HCT116 (cell line): ENCODE measurements at places on chromosomes 12 and 14. TPM values are rescaled to one million over a fixed set of nuclear protein-coding genes. Genes with fewer than 3 reads are reported as not detected.
A peak's percentile ranks its signal among the peaks of the same experiment; 100 is the strongest.

Gene CBLN3
- total RNA-seq, result 2.0 TPM

DNA sequence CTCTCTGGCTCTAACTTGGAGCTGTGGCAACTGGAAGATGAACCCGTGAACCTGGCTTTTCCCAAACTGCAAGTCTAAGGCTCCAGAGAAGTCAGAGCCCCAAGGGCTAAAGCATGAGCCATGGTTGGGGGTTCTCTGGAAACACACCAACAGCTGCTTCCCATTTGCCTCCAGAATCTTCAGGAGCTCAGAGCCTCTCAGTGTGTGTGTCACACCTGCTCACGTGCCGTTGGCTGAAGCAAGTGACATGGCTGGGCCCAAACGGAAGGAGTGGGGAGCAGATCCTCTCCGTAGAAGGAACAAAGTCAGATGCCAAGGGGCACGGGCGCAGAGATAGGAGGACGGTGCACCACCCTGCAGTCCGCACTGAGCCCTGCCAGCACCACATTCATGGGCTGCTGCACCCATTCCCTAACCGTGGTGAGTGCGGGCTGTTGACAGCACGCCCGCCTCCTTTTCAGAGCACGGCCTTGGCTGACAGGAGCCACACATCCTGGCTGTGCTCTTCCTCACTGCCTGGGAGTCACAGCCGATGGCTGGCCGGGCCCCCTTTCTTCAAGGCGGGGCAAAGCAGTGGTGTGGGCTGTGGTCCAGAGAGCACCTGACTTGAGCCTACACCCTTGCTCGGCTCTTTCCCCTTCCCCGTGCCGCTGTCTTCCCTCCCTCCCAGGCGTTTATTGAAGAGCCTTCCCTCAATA is 16.6 kb upstream of the TRAF3 start:
- no peak overlapping the region for H3K27ac ChIP-seq
- H3K27me3 ChIP-seq, result no peaks in the 10 kb centered on the region
- H3K4me1 ChIP-seq, result no peaks in the 10 kb centered on the region

- no peak overlapping the region for H3K4me3 ChIP-seq
- no peaks in the 10 kb centered on the region for H3K4me1 ChIP-seq
- H3K27ac ChIP-seq, result no peak overlapping the region
- no peaks in the 10 kb centered on the region for H3K27me3 ChIP-seq
Observed at GRCh38 chr12:49800421-49801140, 27.6 kb downstream of the NCKAP5L start.

Gene RERGL
- not detected for total RNA-seq

- H3K4me1 ChIP-seq, result no peaks in the 10 kb centered on the region
- no peaks in the 10 kb centered on the region for H3K36me3 ChIP-seq
- no peak overlapping the region for H3K4me3 ChIP-seq
Observed at GRCh38 chr14:26636561-26636960, 38.7 kb upstream of the NOVA1 start.

GRCh38 chr14:75317148-75317547 is 38.5 kb downstream of the FOS start:
- no peaks in the 10 kb centered on the region for H3K4me1 ChIP-seq
- H3K27ac ChIP-seq, result no peak overlapping the region
- H3K27me3 ChIP-seq, result peaks cover 6% of the 10 kb centered on the region
- no peak for DNase-seq

Gene HOXC6
- total RNA-seq, result 3.1 TPM

DNA sequence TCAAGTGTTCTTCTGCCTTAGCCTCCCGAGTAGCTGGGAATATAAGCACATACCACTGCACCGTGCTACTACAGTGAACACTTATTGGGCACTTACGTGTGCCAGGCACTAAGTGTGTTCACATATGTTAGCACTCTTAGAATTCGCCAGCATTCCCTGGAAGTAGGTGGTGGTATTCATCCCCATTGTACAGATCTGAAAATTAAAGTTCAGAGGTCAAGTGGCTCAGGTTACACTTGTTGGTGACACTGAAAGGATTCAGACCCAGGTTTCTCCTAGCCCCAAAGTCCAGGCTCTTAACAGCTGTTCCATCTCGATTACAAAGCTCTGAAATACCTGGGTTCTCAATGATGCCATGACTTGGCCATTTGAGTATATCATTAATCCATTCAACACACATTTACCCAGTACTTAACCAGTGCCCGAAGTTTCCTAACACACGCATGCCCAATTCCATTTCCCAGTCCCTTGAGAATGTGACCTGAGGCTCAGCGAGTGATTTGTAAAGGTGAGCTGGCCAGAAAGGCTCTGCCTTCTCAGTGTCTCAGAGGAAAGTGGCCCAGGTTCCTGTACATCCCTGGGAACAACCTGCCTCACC is 4.8 kb downstream of the MVK start:
- peaks cover 11% of the 10 kb centered on the region for H3K4me1 ChIP-seq
- H3K27ac ChIP-seq, result no peak overlapping the region
- peaks cover 9% of the 10 kb centered on the region; the same call in 1 of the 2 replicates for H3K36me3 ChIP-seq
- no peaks in the 10 kb centered on the region for H3K27me3 ChIP-seq

Gene IL31
- not detected for total RNA-seq

DNA sequence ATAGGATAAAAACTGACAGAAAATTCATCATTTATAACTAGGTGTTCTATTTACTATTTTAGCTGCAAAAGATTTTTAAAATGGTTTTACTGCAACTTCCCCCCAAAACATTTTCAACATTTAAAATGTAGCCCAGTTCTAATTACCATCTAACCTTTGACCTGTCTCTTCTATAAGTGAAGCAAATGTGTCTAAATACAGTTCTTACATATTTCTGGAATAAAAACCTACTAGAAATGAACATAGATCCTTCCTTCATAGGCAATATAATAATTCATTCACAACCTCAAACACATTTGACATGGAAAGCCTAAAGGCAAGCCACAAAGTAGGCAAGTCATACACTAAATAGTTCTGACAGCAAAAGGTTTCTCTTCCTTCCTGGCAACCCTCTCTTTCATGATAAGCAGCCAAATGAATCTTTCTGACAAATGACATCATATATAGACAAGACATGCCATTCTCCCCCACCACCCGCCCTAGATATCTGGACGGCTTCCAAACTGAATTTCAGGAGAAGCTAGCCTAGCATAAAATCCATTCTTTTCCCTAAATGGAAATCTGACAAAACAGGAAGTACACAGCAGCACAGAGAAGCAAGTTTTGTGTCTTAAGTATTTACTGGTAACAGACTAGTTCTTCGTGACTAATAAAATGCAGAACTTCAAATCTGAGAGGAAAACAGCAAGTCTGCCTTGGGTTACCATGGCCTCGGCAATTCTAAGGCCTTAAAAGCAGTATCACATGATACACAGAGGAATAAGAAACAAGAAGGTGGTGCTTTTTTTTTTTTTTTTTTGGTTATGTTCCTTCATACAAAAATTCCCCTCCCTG is 17.2 kb upstream of the ARID4A start:
- H3K27me3 ChIP-seq, result no peaks in the 10 kb centered on the region
- no peaks in the 10 kb centered on the region for H3K4me1 ChIP-seq
- peaks cover 37% of the 10 kb centered on the region for H3K36me3 ChIP-seq
- no peak overlapping the region for H3K27ac ChIP-seq
- DNase-seq, result no peak

Gene REP15
- total RNA-seq, result 0.86 TPM

Gene HNF1A
- total RNA-seq, result not detected

DNA sequence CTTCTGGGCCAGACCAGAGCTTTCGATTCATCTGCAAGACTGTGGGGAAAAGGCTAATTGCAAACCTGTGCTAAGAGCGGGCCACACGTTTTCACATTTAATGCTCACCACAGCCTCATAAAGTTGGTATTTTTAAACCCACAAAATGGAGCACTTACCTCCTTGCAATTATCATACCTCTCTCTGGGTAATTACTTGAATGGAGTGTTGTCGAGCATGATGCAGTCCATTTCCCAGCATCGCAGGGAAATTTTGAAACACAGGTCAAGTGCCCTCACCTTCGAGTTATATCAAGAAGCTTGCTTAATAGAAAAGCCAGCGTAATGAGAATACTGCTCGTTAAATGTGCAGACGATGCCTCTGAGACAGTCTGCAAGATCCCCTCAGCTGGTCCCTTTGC is 8.8 kb upstream of the IFI27L2 start:
- no peak for DNase-seq
- H3K4me3 ChIP-seq, result no peak overlapping the region
- H3K27me3 ChIP-seq, result no peaks in the 10 kb centered on the region
- no peak overlapping the region for H3K27ac ChIP-seq

DNA sequence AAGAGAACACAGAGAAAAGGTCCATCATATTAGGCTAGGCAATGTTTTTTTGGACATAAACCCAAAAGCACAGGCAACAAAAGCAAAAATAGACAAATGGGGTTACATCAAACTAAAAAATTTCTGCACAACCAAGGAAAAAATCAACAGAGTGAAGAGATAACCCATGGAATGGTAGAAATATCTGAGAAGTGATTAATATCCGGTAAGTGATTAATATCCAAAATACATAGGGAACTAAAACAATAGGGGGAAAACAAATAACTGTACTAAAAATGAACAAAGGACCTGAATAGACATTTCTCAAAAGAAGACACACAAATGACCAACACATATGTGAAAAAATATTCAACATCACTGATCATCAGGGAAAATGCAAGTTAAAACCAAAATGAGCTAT is 4.3 kb downstream of the STYK1 start:
- no peaks in the 10 kb centered on the region for H3K36me3 ChIP-seq
- no peak overlapping the region for H3K27ac ChIP-seq

Gene PROX2
- not detected for total RNA-seq

DNA sequence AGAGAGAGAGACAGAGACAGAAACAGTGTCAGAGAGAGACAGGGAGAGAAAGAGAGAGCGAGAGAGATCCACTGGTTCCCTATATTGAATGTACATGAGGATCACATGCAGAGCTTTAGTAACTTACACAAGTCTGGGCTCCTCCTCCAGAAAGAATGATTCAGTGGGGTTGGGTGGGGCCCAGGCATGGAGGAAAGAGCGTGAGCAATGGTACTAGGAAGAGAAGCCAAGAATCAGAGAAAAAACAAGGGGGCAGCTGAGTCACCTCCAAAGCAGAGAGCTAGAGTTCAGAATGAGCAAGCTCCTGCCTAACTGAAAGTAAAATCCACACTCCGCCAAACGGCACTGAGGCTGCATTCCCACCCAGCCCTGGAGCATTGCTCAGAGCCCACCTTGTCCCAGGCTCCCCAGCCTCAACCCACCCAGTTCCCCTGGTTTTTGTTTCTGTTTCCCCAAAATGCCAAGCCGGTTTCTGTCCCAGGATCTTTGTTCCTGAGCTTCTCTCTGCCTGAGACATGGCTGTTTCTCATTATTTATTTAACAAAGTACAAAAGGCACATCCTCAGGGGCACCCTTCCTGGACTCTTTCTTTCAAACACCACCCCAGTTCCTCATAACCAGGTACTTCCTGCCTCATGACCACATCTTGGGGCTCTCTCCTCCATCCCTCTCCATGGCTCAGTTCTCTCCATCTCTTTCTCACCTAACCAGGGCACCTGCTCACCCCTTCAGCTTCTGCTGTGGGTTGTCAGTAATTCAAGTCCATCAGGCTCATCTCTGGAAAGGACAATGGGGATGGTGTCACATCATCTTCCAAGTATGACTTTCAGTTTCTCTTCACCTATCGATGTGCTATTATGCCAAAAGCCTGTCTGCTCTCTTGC is 670.3 kb upstream of the TBX3 start:
- no peak overlapping the region for H3K4me3 ChIP-seq
- DNase-seq, result peak; percentile 36
- H3K27ac ChIP-seq, result no peak overlapping the region
- H3K36me3 ChIP-seq, result no peaks in the 10 kb centered on the region

DNA sequence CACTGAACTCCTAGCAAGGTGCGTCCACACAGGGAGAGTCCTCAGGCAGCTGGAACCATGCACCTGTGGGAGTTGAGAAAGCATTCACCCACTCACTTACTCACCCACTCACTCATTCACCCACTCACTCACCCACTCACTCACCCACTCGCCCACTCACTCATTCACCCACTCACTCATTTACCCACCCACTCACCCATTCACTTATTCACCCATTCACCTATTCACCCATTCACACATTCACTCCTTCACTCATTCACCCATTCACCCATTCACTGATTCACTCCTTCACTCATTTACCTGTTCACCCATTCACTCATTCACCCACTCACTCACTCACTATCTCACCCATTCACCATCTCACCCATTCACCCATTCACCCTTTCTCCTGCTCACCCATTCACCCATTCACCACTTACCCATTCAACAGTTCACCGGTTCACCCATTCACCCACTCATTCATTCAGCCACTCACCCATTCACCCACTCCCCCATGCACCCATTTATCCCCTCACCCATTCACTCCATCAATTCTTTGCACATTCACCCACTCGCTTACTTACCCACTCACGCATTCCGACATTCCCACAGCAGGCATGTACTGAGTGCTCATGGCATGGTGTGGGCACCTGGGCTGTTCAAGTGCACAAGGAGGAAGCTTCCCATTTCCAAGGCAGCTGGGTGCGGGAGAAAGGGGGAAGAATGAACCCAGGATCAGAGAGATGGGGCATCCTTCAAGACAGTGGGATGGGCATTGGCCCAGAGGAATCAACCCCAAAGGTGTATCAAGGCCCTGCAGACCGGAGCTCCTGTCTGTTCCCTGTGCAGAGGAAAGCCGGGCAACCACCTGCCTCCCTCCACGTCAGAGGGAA is 135.2 kb upstream of the C14orf180 start:
- no peaks in the 10 kb centered on the region for H3K4me1 ChIP-seq
- no peak overlapping the region for H3K4me3 ChIP-seq
- H3K27ac ChIP-seq, result no peak overlapping the region
- peaks cover 6% of the 10 kb centered on the region; the same call in 1 of the 2 replicates for H3K27me3 ChIP-seq

DNA sequence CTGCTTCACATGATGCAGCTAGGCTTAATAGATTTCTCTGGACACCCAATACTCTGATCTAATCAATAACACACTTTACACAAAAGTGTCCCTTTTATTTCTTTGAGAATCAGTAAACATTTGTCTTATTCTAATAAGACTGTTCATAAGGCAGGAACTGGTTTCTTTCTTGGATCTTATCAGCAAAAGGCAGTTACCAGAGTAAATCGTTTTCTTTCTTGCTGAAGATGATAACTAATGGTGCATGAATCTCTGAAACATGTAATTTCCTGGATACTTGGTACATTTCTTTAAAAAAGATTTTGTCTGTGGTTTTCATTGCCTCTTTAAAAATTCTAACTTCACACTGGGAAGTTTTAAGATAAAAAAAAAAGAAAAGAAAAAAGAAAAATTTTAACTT is 39.6 kb downstream of the WIF1 start:
- no peaks in the 10 kb centered on the region for H3K36me3 ChIP-seq
- no peak for DNase-seq
- no peak overlapping the region for H3K4me3 ChIP-seq
- H3K4me1 ChIP-seq, result no peaks in the 10 kb centered on the region
- no peak overlapping the region for H3K27ac ChIP-seq

Gene CCDC197
- not detected for total RNA-seq
